ENCODE measurements at places on chromosomes 6 and 20. TPM values are rescaled to one million over a fixed set of nuclear protein-coding genes. Genes with fewer than 3 reads are reported as not detected.

The PAK1IP1 gene
- total RNA-seq = 17.0 TPM

The DYNLT2 gene
- 1.1 TPM for total RNA-seq

The HLA-DPA1 gene
- 2.8 TPM for total RNA-seq

The SLC39A7 gene
- total RNA-seq = 210 TPM

The VWA7 gene
- total RNA-seq = 0.19 TPM

The C20orf144 gene
- total RNA-seq = 0.13 TPM

The SLC52A3 gene
- not detected for total RNA-seq

The MAFB gene
- total RNA-seq = 0.99 TPM

The VIP gene
- total RNA-seq = not detected

The GJA10 gene
- not detected for total RNA-seq

The POFUT1 gene
- total RNA-seq = 39.8 TPM

The BMP5 gene
- total RNA-seq = not detected
